Natural killer cell treated with Interleukin-12 subunit alpha and Interleukin-12 subunit beta and Interleukin-15 and Interleukin-18, amount 100 ng/mL, for 72 hours (primary cell): ENCODE measurements at places on chromosomes 7 and 10. TPM values are rescaled to one million over a fixed set of nuclear protein-coding genes. Genes with fewer than 3 reads are reported as not detected.

GRCh38 chr10:101075775-101076174 lies 14.0 kb downstream of the KAZALD1 start:
- H3K4me1 ChIP-seq: peaks cover 4% of the 10 kb centered on the region

GRCh38 chr7:37912756-37913155 lies 3.9 kb downstream of the SFRP4 start:
- peaks cover 48% of the 10 kb centered on the region for H3K27me3 ChIP-seq
- H3K4me1 ChIP-seq: peaks cover 13% of the 10 kb centered on the region
- DNase-seq: no peak
- H3K27ac ChIP-seq: no peak overlapping the region
- H3K36me3 ChIP-seq: no peaks in the 10 kb centered on the region

GRCh38 chr7:113100121-113100603 lies 13.5 kb upstream of the GPR85 start:
- no peak overlapping the region for H3K4me3 ChIP-seq
- DNase-seq: no peak

DNA sequence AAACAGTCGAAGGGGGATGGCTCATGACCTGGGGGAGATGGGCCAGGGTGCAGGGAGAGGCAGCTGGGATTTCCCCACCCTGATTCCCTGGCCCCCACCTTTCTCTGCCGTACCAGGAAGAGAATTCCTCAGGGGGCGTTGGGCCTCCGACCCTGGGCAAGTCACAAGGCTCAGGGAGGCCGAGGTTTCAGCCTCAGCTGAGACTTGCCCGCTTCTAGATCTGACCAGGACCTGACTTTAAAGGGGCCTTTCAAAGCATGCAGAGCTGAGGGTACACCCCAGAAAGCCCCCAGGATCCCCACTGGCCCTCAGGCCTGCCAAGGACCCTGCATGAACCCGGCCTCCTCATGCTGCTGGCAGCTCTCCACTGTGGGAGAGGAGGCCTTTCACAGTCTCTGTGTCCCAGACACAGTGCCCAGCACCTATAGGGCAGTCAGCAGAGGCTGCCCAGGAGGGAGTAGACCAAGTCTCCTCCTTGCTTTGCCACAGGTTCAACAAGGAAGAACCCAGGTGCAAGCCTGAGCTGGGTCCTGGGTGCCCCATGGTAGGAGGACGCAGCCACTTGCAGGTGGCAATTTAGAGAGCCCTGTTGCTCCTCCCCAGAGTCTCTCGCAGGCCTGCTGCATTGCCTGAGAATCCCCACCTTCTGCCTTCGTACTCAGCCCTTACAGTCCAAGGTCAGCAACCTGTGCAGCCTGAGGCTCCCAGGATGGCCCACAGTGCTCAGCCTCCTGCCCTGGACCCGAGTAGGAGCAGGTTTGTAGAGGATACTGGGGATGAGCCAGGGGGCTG lies 89.3 kb downstream of the CHST15 start:
- H3K36me3 ChIP-seq: no peaks in the 10 kb centered on the region
- peaks cover 3% of the 10 kb centered on the region for H3K27me3 ChIP-seq
- no peak overlapping the region for H3K4me3 ChIP-seq
- H3K4me1 ChIP-seq: no peaks in the 10 kb centered on the region

GRCh38 chr10:73586583-73586984 lies 4.6 kb downstream of the USP54 start:
- H3K27me3 ChIP-seq: no peaks in the 10 kb centered on the region
- no peaks in the 10 kb centered on the region for H3K36me3 ChIP-seq
- no peak overlapping the region for H3K27ac ChIP-seq
- DNase-seq: no peak
- H3K4me1 ChIP-seq: peaks cover 8% of the 10 kb centered on the region

GRCh38 chr10:1581189-1581588 lies 156.1 kb downstream of the ADARB2 start:
- H3K4me3 ChIP-seq: no peak overlapping the region
- no peak for DNase-seq
- no peaks in the 10 kb centered on the region for H3K4me1 ChIP-seq
- H3K27me3 ChIP-seq: peaks cover 10% of the 10 kb centered on the region
- no peaks in the 10 kb centered on the region for H3K36me3 ChIP-seq

GRCh38 chr7:84529480-84530205 lies 335.1 kb upstream of the SEMA3A start:
- H3K27ac ChIP-seq: no peak overlapping the region
- H3K4me3 ChIP-seq: no peak overlapping the region
- no peak for DNase-seq
- no peaks in the 10 kb centered on the region for H3K4me1 ChIP-seq
- H3K36me3 ChIP-seq: no peaks in the 10 kb centered on the region

GRCh38 chr7:39621784-39622411 lies 1.5 kb upstream of the RALA start:
- peak overlapping the region; percentile 88 for H3K27ac ChIP-seq
- peaks cover 33% of the 10 kb centered on the region for H3K4me1 ChIP-seq
- no peaks in the 10 kb centered on the region for H3K27me3 ChIP-seq

CUBN gene
- 1.6 TPM for total RNA-seq

CTAGE4 gene
- total RNA-seq: 0.38 TPM

SFTPA2 gene
- not detected for total RNA-seq
